Choroid plexus epithelial cell (primary cell): ENCODE measurements at places on chromosomes 12 and 14.

- peak; percentile 65 for DNase-seq
Measured at GRCh38 chr12:66190519-66191370, 1.7 kb downstream of the IRAK3 start.

- DNase-seq = no peak
Measured at GRCh38 chr12:117144599-117144998, 45.4 kb upstream of the TESC start.

- peak; percentile 63 for DNase-seq
Measured at GRCh38 chr12:20120403-20120725, 248.0 kb upstream of the PDE3A start.

- DNase-seq = no peak
Measured at GRCh38 chr12:114580306-114580705, 103.7 kb downstream of the TBX3 start.

GRCh38 chr14:31411218-31411727 is 9.1 kb downstream of the HEATR5A start:
- peak; percentile 73 for DNase-seq
